Activated naive CD4-positive, alpha-beta T cell (primary cell): ENCODE measurements at places on chromosomes 7 and 10.

- no peak for DNase-seq
Measured at GRCh38 chr7:4033996-4034395, 648.1 kb upstream of the FOXK1 start.

- DNase-seq, result no peak
Measured at GRCh38 chr10:80500572-80501380, 36.9 kb upstream of the SH2D4B start.

GRCh38 chr10:1360011-1360557, 303.9 kb downstream of the WDR37 start:
- no peak for DNase-seq

- no peak for DNase-seq
Measured at GRCh38 chr7:88366845-88367244, 60.2 kb upstream of the STEAP4 start.

GRCh38 chr10:114142018-114142417, 32.0 kb downstream of the CCDC186 start:
- DNase-seq, result no peak
